CD4-positive, alpha-beta T cell (primary cell): ENCODE measurements at places on chromosomes 3 and 15.

- DNase-seq: no peak
These were observed 354.7 kb downstream of the MCTP2 start for GRCh38 chr15:94586099-94586498.

- no peak for DNase-seq
These were observed 46.7 kb downstream of the KLHL6 start for GRCh38 chr3:183508821-183509220.

DNA sequence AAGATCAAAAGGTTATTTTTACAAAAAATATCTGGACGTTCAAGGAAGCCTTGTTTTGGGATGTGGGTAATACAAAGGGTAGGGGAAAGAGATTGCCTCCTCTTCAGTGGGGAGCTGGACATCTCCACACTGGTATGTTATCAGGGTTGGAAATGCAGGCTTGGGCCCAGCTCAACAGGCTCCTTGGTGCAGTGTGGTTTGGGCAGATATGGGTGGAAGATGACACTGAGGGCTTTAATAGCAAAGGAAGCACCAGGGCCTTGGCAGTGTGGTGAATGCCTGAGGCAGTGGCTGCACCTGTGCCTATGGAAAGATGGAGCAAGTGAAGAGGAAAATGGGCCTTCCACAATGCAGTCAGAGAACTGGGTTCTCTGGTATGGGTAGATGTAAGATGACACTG, 11.2 kb upstream of the MED12L start:
- DNase-seq: no peak

DNA sequence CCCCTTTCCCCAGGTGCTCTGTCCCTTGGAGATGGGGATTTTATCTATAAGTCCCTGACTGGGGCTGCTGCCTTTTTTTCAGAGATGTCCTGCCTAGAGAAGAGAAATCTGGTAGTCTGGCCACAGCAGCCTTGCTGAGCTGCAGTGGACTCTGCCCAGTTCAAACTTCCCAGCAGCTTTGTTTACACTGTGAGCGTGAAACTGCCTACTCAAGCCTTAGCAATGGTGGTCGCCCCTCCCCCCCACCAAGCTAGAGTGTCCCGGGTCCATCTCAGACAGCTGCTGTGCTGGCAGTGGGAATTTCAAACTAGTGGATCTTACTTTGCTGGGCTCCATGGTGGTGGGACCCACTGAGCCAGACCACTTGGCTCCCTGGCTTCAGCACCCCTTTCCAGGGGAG, 38.9 kb downstream of the TMEM266 start:
- DNase-seq: no peak

GRCh38 chr15:70246623-70247220, 149.0 kb upstream of the TLE3 start:
- DNase-seq: no peak

DNA sequence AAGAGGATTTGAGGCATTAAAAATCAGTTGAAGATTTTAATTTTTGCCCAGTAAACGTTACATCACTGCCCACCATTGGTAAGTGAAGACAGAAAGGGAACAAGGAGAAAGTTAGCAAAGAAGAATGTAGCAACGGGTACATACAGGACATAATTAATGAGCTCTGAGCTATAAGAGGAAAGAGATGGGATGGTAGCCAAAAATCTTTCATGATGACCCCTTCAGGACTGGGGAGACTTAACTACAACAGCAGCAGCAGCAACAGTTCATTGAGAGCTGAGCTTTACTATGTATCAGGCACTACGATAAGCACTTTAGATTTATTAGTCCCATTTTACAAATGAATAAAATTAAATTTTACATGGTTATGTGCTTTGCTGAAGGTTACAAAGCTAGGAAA, 18.4 kb downstream of the EMC4 start:
- no peak for DNase-seq

GRCh38 chr3:186965141-186965879, 35.0 kb downstream of the ST6GAL1 start:
- no peak for DNase-seq

GRCh38 chr15:49041426-49041825, 4.8 kb downstream of the SECISBP2L start:
- no peak for DNase-seq

DNA sequence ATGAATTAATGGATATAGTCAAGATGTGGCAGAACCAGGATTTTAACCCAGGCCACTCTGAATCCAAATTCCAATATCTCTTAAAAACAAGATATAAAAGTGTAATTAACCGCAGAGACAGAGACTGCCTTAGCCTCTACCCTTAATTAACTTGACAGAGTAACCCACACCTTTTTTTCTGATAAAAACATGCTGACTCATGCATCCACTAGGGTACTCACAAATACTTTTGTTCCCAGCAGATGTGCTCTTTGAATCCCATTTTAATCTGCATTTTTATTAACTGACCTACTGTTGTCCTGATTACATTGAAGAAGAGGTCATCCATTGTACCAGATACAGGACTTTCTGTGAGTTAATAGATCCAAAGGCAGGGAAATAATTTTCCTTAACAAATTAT, 278.3 kb downstream of the CHL1 start:
- no peak for DNase-seq

GRCh38 chr3:183812761-183813445, 12.5 kb downstream of the MAP6D1 start:
- DNase-seq: no peak

DNA sequence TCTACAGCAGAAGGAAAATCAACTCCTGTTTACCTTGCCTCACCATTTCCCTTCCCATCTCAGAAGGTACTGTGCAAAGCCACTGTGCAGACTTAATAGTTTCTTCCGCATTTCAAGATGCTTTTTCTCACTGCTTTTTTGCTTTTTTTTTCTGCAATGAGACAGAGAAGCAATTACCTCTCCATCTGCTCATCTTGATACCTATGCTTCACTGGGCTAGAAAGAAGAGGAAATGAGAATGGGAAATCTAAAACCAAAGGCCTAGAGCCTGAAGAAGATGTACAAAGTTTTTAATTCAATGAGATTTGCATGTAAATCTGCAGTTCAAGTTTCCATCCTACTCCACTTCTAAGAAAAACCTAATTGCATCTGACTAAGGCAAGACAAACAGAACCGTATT, 238.1 kb upstream of the SETMAR start:
- DNase-seq: no peak

GRCh38 chr3:186208296-186208989, 99.6 kb upstream of the ETV5 start:
- DNase-seq: no peak

GRCh38 chr3:36372534-36372935, 7.8 kb upstream of the STAC start:
- DNase-seq: no peak

- no peak for DNase-seq
These were observed 279.8 kb downstream of the ZPLD1 start for GRCh38 chr3:102714567-102714966.

DNA sequence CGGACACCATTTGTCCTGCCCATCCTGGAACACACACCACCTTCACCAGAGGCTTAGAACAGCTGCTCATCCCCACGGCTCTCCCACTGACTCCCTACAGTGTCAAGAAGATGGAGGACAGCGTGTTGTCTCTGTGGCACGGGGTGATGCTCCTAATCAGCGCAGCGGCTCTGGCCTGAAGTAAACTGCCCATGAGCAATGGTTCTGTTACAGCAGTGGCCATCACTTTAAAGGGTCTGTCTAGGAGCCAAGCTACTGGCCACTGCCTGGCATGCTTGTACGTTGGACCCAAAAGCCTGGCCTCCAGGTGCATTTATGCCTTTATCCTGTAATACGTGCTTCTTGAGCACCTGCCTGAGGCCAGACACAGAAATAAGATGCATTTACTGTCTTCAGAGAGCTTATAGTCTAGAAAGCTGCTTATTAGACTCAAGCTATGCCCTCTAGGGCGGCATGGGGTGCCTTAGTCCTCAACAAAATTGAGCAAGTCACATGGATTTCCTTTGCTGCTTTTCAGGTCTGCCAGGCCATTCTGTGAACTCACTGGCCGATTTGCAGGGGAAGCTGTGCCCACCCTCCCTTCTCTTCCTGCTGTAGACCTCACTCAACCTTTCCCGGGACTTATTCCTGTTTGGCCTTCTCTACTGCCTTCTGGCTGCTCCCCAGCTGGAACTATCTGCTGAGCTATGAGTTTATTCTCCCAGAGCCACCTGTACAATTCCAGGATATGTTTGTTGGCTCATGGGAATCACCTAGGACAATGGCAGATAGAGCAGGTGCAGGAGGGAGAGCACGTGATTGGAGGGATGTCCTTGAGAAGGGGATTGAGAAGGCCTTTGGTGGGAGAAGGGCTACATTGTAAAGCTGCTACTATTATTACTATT, 51.9 kb downstream of the STARD5 start:
- no peak for DNase-seq

DNA sequence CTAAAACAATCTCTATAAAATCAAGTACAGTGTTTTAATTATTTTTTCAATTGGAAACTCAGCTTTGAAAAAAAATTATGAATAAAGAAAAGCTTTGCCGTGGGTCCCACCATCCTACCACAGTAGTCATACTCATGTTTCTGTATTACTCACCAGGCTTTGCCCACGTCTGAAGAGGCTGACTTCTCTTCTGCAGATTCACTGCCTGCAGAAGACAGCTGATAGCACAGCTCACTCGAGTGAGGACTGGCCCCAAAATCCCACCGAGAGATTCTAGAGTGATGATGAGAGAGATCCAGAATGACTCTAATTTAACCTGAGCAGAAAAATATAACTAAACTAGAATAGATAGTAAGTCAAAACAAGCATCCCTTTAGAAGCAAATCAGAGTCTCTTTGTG, 11.9 kb downstream of the C2CD4B start:
- DNase-seq: no peak
